Colonic mucosa (tissue), 4 donors: ENCODE measurements at places on chromosomes 6 and 20. TPM values are rescaled to one million over a fixed set of nuclear protein-coding genes. Genes with fewer than 3 reads are reported as not detected.

HLA-DQB1 gene
- total RNA-seq, result 6.5 TPM

RFX6 gene
- total RNA-seq, result 1.6 TPM

SLC22A1 gene
- 0.74 TPM for total RNA-seq

TXLNB gene
- 0.29 TPM for total RNA-seq

ISM1 gene
- 0.42 TPM for total RNA-seq

LST1 gene
- total RNA-seq, result 9.2 TPM

LCA5 gene
- 0.74 TPM for total RNA-seq

SASH1 gene
- 16.4 TPM for total RNA-seq

THBD gene
- total RNA-seq, result 6.3 TPM

WFDC11 gene
- not detected for total RNA-seq

DNA sequence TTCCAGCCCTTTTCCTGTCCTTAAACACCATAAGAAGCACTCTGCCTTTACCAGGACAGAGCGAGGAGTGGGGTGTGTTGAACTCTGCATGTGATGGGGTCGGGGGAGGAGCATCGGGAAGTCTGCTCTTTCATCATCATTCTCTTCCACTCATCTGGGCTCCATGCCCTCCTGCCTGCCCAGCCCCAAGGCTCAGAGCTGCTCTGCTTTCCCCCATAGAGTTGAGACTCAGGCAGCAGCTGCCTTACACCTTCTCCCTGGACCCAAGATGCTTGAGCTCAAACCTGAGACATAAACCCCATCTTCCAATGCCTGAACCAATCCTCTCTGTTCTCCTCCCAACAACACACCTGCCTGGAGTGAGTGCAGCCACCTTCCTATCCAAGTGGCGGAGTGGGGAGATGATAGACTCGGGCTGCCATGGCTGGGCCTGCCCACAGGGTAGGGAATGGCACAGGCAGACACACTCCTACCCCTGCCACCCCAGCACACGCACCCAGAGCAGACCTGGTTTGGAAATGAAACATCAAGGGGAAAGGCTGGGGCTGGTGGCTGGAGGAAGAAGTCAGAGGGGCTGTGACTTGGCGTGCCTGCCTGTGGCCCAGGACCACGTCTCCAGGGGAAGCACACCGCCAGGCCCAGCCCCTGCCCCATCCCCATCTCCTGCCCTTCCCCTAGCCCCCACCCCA is 28.4 kb downstream of the TFEB start:
- no peak for DNase-seq

DNA sequence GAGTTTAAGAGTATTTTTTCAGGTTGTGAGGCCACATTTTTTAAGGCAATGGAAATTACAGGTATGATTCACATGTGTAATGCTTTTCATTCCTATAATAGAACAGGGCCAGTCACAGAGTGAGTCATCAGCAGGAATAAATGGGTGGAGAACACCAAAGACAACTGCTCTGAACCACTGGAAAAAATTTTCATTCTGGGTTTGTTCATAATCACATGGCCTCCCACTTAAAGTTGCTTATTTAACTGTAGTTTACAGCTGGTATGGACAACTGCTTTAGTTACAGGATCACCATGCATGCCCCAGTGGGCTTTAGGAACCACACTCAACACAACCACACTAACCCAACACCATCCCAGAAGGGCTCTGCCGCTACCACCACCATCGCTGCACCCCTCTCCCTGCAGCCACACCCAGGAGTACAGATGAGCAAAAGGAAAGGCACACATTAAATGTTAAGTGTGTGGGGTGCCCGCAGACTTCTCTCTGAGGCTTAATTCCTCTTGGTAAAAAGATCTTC is 107.0 kb upstream of the DST start:
- DNase-seq, result no peak

- DNase-seq, result no peak
These were observed 98.1 kb downstream of the RALGAPA2 start for GRCh38 chr20:20614391-20614790.

DNA sequence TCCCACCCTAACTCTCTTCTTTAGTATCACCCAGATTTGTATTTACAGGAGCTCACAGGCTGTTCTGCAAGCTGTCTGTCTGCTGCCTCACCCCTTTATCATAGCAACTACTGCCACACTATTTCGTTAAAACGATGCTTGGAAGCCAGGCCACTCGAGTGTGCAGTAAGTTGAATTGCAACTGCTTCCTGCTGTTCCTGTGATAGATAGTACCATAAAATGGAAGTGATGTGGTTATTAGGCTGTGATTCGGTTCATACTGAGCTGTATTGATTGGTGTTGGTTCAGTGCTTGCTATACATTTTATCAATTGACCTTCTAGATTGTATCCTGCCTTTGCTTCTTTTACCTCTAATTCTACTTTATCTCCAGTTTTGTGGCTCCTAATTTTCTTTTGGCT is 325.4 kb downstream of the RNF144B start:
- DNase-seq, result no peak

- no peak for DNase-seq
These were observed 6.3 kb downstream of the BMP6 start for GRCh38 chr6:7732228-7732627.

DNA sequence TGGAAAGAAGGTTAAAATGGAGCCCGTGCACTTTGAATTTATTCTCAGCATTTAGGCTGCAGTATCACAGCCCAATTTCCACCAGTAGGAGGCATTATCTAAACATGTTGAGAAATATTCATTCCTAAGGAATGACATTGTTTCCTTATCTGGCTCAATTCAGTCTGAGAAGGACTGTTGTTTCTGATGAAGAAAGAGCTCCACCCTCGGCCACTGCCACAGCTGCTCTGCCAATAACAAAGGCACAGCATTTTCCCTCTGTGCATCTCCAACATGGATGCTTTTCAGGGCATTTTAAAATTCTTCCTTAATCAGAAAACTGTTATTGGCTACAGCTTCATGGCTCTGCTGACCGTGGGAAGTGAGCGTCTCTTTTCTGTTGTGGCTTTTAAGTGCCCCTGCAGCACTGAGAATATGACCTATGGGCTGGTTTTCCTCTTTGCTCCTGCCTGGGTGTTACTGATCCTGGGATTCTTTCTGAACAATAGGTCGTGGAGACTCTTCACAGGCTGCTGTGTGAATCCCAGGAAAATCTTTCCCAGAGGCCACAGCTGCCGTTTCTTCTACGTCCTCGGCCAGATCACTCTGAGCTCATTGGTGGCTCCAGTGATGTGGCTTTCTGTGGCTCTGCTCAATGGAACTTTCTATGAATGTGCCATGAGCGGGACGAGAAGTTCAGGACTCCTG is at the start of gene CALHM5:
Gene CALHM5, plus strand, starts transcription at position 216 of the 687 bp plus-strand sequence. Its CDS starts 58 bp downstream, at position 274.
- DNase-seq, result peak; percentile 24

DNA sequence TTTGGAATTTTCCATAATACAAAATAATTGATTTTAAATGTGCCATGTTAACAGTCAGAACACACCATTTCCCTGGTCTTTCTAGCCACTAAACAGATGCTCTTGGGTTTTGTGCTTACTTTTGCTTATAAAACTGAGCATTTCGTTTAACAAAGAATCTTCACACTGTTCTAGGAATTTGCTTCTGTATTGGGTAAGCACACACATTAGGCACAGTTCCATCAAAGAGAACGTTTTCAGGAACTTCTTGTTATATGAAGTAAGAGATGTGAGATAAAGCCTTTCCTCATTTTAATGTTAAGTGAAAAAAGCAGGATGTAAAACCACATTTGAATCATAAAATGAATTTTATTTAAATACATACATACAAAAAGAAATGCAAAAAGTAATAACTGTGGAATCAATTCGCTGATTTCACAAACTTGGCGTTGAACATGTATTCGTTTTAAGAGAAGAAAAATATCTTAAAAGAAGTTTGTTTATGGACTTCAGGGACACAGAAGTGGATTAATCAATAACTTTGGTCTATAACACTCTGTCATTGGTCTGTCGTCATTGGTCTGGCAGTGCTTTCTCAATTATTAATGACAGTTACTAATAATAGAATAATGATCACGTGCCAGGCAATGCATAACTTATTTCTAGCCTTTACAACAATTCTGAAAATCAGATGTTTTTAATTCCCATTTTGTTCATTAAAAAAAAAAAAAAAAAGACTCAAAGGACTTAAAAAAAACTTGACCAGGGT is 199.9 kb upstream of the PRDM1 start:
- no peak for DNase-seq

GRCh38 chr20:63633732-63634131 is 6.8 kb upstream of the GMEB2 start:
- DNase-seq, result no peak

GRCh38 chr20:1364106-1364505 is 28.7 kb downstream of the FKBP1A start:
- DNase-seq, result no peak

DNA sequence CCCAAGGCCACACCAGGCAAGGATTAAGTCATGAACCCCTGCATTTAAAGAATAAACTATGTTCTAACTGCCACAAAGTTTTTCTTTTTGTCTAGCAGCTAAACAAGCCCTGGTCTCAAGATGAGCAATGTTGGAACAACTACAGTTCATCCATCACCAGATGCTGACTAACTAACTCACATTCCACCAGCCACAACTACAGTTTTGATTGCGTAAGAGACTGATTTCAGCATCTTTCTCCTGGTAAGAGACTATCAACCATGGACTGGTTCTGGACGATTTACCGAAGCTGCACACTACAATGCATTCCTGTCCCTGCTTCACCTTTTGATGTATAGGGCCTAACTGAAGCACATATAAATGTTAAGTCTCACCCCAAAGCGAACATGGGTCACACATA is 43.0 kb downstream of the F13A1 start:
- no peak for DNase-seq

DNA sequence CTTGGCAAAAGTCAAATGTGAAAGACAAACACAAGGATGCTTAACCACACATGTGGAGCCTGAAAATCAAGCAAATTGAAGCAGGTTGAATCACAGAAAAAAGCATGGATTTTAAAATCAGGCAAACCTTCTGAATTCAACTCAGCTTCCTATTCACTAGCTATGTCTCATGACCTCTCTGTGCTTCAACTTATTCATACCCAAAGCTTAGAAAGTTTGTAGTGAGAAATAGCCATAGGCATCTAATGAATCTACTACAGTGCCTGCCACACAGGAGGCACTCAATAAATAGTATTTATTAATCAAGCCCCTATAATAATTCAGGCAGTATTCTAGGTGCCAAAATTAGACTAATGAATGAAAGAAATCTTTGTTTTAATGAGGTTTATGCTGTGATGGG is 112.2 kb upstream of the TNFAIP3 start:
- no peak for DNase-seq

DNA sequence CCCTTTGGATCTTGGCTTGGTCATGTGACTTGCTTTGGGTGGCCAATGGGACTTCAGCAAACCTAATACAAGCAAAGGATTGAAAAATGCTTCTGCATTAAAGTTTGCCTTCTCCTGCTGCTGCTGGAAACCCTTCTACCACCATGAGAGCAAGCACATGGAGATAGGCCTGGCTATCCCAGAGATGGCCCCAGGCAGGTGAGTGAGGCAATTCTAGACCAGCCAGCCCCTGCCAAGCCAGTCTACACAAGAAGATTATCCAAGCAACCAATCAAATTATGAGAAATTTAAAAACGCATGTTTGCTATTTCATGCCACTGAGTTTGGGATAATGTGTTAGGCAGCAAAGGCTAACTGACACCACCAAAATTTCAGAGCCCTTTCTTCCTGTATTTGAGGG is 274.3 kb downstream of the TFAP2C start:
- DNase-seq, result no peak

DNA sequence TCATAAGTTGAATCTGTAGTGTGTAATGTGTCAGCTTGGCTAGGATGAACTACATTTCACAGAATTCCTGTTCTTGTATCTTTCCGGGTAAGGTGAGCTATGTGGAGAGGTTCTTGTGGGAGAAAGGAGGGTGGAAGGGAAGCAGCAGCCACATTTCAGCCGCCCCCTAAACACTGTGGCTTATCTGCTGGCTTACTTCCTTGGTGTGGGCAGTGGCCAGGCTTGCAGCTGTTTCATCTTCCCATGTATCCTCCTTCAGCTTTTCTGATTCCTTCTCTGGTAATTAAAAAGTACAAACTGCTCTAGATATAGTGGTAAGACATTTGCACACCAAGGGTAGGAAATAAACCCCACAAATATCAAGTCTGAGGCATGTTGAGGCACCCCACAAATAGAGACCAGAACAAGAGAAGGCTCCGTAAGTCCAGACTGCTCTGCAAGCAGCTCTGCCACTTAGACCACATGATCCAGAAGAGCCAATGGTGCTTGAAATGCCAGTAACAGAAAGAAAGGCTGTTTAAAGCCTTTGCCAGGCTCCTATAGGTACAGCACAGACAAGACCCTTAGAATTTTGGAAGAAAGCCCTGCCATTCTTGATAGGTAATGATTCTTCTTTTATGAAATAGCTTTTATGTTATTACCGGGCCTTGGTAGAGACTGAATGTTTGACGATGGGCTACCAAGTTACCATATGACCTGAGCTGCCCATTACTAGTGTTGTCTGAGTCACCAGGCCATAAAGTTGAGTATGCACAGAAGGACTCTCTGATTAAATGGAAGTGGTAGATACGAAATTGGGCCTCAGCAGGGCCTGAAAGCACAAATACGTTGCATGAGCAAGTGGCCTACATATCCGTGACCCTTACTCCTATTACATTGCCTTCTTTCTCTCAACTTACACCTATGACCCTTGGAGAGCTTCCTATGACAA is 215.0 kb upstream of the SGK1 start:
- DNase-seq, result no peak

DNA sequence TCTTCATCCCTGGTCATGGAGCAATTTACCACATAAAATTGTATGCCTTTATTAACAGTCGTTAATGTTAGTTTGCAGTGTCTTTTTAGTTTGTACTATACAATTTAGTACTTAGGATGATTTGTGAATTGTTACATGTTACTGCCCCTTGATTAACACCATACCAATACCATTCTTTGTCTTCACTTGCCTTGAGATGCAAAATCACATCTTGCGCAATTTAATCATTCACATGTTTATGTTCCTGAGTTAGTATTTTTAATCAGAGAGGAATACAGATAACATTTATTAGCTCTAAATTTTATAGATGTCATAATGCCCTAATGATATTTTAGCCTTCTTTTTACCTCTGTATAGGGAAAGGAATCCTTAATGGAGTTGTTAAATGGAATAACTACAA is 114.1 kb downstream of the SCAF8 start:
- no peak for DNase-seq

- DNase-seq, result no peak
These were observed 45.7 kb downstream of the HBS1L start for GRCh38 chr6:135008941-135009290.

- no peak for DNase-seq
These were observed 11.1 kb downstream of the CRISP1 start for GRCh38 chr6:49855221-49855620.

DNA sequence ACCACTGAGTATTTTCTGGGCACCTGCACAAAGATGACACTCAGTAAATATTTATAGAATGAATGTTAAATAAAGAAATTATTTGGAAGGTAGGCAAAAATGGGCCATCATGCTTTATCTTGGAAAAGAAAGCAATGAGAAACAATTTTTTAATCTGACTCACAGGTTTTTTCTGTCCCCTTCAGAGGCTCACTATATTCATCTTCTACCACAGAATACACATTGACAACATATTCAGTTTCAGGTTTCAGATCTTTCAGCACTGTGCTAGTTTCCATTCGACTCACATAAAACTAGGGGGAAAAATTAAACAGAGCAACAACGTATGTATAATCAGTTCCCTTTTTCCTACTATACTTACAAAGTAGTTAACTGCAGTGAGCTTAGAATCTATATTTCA is 58.3 kb downstream of the COL12A1 start:
- DNase-seq, result no peak

- DNase-seq, result no peak
These were observed 4.0 kb downstream of the SOX18 start for GRCh38 chr20:64045346-64046011.

GRCh38 chr6:10414756-10415616 is at the start of gene TFAP2A:
Gene TFAP2A, minus strand, starts transcription at chr6:10415074. Its CDS starts 83 bp downstream, at chr6:10414991.
- no peak for DNase-seq
